ENCODE measurements at places on chromosomes 5 and 9. TPM values are rescaled to one million over a fixed set of nuclear protein-coding genes. Genes with fewer than 3 reads are reported as not detected.

DNA sequence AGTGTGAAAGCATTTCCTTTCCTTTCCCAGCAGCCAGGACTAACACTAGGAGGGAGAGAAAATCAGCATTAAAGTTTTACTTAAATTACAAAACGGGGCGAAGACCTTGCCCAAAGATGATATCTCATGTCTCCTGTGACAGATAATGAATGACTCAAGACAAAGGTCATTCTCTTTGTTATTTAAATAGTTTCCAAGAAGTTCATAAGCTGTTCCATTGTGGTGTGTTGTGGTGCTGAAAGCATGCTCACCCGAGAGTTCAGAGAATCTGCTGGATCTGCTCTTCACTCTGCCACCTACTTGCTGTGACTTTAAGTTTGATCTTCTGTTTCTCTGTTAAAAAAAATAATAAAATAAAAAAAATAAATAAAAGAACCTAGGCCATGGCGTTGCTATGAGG, 265.9 kb upstream of the NR4A3 start:
- no peaks in the 10 kb centered on the region for H3K36me3 ChIP-seq
- H3K27ac ChIP-seq: no peak overlapping the region
- no peaks in the 10 kb centered on the region for H3K27me3 ChIP-seq
- no peaks in the 10 kb centered on the region for H3K4me1 ChIP-seq
- DNase-seq: no peak
- H3K4me3 ChIP-seq: no peak overlapping the region

NELFB gene
- total RNA-seq: 62.3 TPM

TRPM6 gene
- total RNA-seq: 0.20 TPM

DNA sequence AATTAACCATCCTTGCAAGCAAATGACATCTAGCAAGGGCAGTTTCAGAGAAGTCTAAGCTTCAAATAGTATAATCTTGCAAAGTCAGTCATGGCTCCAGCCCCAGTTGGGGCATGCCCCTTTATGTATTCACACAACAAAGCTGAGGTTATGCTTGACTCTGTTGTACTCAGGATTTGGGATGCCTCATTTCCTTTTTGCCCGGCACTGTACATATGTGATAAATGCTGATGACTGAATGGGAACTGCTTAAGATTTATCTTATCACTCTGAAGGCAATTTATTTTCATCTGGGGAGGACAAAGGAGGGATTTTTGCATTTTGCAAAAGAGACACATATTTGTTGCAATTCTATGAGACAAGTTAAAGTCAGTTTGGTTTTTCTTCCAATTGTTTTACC, 219.2 kb downstream of the TRPM3 start:
- H3K4me1 ChIP-seq: peaks cover 11% of the 10 kb centered on the region
- no peaks in the 10 kb centered on the region for H3K36me3 ChIP-seq
- no peaks in the 10 kb centered on the region for H3K27me3 ChIP-seq
- no peak for DNase-seq
- H3K27ac ChIP-seq: no peak overlapping the region

- DNase-seq: peak; percentile 71
- peaks cover 9% of the 10 kb centered on the region for H3K4me1 ChIP-seq
- no peaks in the 10 kb centered on the region for H3K36me3 ChIP-seq
- no peak overlapping the region for H3K27ac ChIP-seq
- H3K4me3 ChIP-seq: peak overlapping the region; percentile 44
Observed at GRCh38 chr5:170681013-170681433, 102.5 kb upstream of the GABRP start.

KIAA1958 gene
- 55.3 TPM for total RNA-seq

GRCh38 chr5:132668706-132669454, 4.9 kb upstream of the IL4 start:
- no peaks in the 10 kb centered on the region for H3K36me3 ChIP-seq
- DNase-seq: no peak
- H3K27ac ChIP-seq: no peak overlapping the region
- no peak overlapping the region for H3K4me3 ChIP-seq

GRCh38 chr5:79488775-79489174, 25.2 kb downstream of the HOMER1 start:
- H3K27ac ChIP-seq: no peak overlapping the region
- no peak overlapping the region for H3K4me3 ChIP-seq
- H3K4me1 ChIP-seq: peaks cover 11% of the 10 kb centered on the region
- H3K36me3 ChIP-seq: peaks cover 10% of the 10 kb centered on the region
- no peak for DNase-seq

DNA sequence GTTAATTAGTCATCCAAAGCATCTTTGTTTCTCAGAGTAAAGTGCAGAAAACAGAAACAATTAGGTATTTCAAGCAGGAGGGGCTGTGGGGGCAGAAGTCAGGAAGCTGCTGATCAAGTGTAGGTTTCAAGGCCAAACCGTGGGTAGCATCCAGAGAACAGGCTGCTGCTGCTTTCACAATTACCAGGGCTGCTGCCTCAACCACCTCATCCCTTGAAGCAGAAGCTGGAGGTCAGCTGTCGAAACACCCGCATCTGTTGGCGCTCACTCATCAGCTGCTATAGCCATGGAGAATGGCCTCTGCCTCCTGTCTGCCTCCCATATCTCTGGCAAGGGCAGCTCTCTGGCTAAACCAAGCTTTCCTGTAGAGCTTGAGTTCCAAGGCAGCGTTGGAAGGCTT, 122.9 kb upstream of the OSMR start:
- no peaks in the 10 kb centered on the region for H3K36me3 ChIP-seq
- no peak for DNase-seq
- peaks cover 6% of the 10 kb centered on the region for H3K27me3 ChIP-seq
- H3K27ac ChIP-seq: no peak overlapping the region
- H3K4me1 ChIP-seq: peaks cover 6% of the 10 kb centered on the region

GZMA gene
- not detected for total RNA-seq

DBH gene
- total RNA-seq: not detected

DNA sequence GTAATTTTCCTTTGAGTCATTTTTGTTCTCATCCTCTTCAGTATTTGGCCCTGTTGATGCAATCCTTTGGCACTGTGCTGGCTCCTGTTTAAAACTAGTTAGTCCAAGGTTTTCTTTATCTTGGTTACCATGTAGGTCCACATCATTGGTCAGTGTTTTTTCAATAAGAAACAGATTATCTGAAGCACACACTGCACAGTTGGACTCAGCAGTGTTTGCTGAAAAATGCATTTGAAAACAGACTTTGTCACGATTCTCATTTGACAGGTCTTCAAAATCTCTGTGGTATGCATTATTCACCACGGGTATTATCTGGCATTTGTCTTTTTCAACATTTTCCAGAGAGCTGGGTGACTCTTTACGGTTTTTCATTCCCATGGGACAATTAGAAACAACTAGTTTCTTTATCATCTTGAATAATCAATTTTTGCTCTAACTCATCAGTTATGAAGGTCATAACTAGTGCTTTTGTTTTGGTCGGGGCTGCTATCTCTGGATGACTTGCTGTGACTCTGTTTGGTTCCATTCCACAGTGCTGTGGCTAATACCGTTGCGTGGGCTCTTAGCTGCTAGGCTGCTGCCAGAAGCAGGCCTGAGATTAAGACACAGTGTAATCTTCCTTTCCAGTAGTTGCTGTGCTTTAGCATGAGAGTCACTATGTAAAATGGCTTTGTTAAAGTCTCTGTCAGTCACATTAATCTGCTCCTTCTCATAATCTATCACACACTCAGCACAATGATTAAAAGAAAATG, 36.2 kb downstream of the NUDT12 start:
- H3K27me3 ChIP-seq: no peaks in the 10 kb centered on the region
- H3K36me3 ChIP-seq: no peaks in the 10 kb centered on the region
- no peak overlapping the region for H3K4me3 ChIP-seq
- peaks cover 6% of the 10 kb centered on the region for H3K4me1 ChIP-seq
- DNase-seq: no peak

MEF2C gene
- 2.6 TPM for total RNA-seq

DNA sequence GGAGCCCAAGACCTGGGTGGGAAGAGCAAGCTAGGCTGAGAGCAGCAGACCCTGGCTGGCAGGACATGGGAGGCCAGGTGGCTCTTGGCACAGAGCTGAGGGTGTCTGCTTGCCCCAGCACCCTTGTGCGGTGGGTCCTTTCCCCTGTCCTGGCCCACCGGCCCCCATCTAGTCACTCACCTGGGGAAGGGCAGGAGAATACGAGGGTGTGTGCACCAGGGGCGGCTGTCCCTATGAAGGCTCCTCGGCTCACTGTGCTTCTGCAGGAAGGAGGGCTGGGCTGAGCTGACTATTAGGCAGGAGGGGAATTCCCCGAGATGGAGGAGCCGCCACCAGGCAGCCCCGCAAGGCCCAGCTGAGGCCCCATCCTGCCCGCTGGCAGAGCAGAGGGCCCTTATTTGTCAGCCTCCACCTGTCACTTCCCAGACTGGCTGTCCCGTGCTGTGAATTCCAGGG, 6.1 kb upstream of the TNIP1 start:
- no peak for DNase-seq
- peaks cover 7% of the 10 kb centered on the region for H3K4me1 ChIP-seq
- no peak overlapping the region for H3K4me3 ChIP-seq
- no peak overlapping the region for H3K27ac ChIP-seq
- peaks cover 11% of the 10 kb centered on the region for H3K27me3 ChIP-seq

DNA sequence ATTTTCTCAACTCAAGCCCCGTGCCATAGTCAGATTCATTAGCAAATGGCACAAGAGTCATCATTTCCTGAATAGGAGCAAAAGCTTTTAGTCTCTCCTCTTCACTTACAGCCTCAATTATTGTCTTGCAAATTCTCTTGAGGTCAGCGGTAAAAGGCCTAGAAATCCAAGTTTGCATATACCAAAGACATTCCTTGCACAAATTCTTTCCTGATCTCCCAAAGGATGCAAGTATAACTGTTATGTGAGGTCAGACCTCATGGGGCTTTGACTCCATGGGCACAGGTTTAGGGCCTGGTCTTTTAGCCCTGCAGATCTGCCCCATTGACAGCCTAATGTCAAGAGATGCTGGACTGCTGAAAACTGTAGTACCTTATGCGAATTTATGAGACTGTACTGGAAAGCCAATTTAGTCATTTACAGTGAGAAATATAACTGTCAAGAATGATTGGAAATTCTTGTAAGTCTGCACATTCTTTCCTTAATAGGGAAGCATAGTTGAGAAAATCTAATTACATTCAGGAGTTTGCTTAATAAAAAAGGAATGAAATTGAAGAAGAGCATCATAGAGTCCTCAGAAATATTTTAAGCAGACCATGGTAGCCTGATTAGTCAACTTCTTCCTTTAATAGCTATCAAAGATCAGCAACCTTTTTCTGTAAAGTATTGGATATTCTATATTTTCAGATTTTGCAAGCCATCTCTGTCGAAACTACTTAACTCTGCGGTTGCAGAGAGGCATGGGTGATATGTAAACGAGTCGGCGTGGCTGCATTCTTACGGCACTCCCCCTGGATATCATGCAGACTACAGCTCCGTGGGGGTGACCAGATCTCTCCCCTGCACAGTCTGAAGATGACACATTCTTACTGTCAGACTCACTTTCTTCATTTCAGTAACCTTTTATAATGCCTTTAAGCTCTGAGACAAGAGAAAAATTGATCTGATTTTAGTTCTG, 45.2 kb downstream of the GCNT4 start:
- peaks cover 13% of the 10 kb centered on the region for H3K4me1 ChIP-seq
- H3K4me3 ChIP-seq: no peak overlapping the region
- no peaks in the 10 kb centered on the region for H3K27me3 ChIP-seq
- no peak for DNase-seq
- peaks cover 4% of the 10 kb centered on the region for H3K36me3 ChIP-seq

- peaks cover 9% of the 10 kb centered on the region for H3K4me1 ChIP-seq
- peak overlapping the region; percentile 86 for H3K4me3 ChIP-seq
- H3K27ac ChIP-seq: no peak overlapping the region
- H3K27me3 ChIP-seq: peaks cover 5% of the 10 kb centered on the region
Observed at GRCh38 chr9:113350937-113351336, 1.6 kb downstream of the BSPRY start.

DNA sequence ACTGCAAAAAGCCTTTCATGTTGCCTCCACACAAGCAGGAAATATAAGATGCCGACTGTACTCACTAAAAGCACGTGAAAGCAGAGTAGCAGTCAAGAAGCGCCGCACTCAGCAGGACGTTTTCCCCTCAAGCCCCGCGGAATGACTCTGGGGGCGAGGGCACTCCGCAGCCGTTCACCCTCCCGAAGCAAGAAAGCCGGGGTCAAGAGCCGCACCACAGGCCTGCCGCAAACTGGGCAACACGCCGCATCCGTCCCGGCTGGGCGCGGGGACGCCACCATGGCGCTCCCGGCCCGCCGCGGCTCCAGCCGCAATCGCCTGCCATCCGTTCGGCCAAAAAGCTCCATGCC, 364 bp downstream of the RPS6 start:
- peaks cover 22% of the 10 kb centered on the region for H3K4me1 ChIP-seq
- DNase-seq: peak; percentile 27
- H3K4me3 ChIP-seq: peak overlapping the region; percentile 100
- peaks cover 35% of the 10 kb centered on the region for H3K36me3 ChIP-seq

GRCh38 chr5:132258102-132259068, 889 bp downstream of the PDLIM4 start:
- peaks cover 11% of the 10 kb centered on the region for H3K4me1 ChIP-seq
- DNase-seq: no peak
- H3K27me3 ChIP-seq: peaks cover 3% of the 10 kb centered on the region
- peak overlapping the region; percentile 56 for H3K27ac ChIP-seq

GRCh38 chr5:134527156-134527960, 1.9 kb downstream of the JADE2 start:
- peak overlapping the region; percentile 80 for H3K4me3 ChIP-seq
- peak overlapping the region; percentile 92 for H3K27ac ChIP-seq
- peak; percentile 76 for DNase-seq
- peaks cover 12% of the 10 kb centered on the region for H3K27me3 ChIP-seq

DNA sequence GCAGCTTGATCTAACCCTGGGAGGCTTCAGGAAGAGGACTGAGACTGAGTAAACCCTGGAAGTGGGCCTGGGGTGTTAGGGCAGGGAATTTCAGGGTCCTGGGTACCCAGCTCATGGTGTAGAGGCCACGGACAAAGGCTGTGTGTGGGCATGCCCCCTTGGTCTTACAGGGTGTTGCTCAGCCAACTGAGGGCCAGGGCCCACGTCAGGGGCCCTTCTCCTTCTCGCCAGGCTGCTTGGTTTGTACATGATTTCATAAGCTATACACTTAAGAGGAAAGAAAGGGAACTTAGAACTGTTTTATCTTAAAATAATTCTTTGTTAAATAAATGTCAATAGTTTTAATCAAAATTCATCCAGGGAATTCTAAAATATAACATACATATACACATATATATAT, 95.4 kb downstream of the TLE4 start:
- H3K27me3 ChIP-seq: no peaks in the 10 kb centered on the region
- H3K27ac ChIP-seq: peak overlapping the region; percentile 45

ABO gene
- total RNA-seq: 10.3 TPM

SIT1 gene
- total RNA-seq: not detected
